ENCODE measurements at places on chromosomes 2 and 18.

GRCh38 chr18:48982266-48982665 lies 31.5 kb upstream of the SMAD7 start:
- DNase-seq = no peak

- DNase-seq = no peak
These were observed 222.6 kb downstream of the INSIG2 start for GRCh38 chr2:118310681-118311429.

DNA sequence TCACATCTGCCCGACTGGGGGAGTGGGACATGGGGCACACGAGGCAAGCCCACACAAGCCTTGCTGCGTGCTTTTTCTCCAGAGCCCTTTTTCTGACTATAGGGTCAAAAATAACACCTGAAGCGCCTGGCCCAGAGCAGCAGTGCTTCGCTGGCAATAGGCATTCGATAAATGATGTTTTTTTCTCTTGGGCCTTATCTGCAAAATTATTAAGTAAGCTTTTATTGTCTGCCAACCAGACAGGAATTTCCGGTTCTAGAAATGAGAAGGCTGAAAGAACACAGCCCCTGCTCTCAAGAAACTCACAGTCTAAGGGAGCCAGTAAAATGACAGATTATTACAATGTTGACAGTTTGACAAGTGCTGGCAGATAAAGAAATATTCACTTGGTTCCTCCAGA lies 2.7 kb upstream of the TMBIM1 start:
- DNase-seq = no peak

- DNase-seq = peak; percentile 84
These were observed 143.5 kb downstream of the TGIF1 start for GRCh38 chr18:3593381-3593903.

GRCh38 chr2:5849562-5849961 lies 157.4 kb downstream of the SOX11 start:
- no peak for DNase-seq

GRCh38 chr2:215366440-215367032 lies 54.7 kb downstream of the ATIC start:
- no peak for DNase-seq

DNA sequence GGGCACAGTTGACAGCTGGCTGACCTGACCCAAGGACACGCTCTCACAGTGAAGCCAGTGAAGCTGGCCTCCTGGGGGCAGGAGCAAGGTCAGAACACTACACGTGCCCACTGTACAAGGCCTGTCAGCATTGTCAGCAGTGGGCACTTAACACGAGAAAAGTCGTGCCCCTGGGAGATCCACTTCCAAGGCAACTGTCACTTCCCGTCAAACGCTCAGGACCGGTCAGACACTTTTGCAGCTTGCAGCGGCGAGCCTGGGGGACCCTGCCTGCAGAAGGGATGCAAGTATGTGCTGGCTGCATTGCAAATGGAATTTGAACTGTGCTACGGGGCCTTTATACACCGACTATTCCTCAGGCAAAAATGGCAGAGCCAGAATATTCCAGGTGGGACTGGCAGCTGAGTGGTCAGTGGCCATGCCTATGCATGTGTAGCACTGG lies 176.2 kb downstream of the BCL2 start:
- DNase-seq = no peak

GRCh38 chr2:83172841-83173240 lies 1286.2 kb downstream of the SUCLG1 start:
- DNase-seq = no peak

GRCh38 chr2:156565066-156565710 lies 129.0 kb downstream of the GPD2 start:
- no peak for DNase-seq
